ENCODE measurements at places on chromosomes 4 and X.

- no peak for DNase-seq
Observed at GRCh38 chrX:138709886-138710791, 1.4 kb downstream of the FGF13 start.

GRCh38 chrX:19599253-19599652 is 83.9 kb upstream of the MAP3K15 start:
- DNase-seq: no peak

DNA sequence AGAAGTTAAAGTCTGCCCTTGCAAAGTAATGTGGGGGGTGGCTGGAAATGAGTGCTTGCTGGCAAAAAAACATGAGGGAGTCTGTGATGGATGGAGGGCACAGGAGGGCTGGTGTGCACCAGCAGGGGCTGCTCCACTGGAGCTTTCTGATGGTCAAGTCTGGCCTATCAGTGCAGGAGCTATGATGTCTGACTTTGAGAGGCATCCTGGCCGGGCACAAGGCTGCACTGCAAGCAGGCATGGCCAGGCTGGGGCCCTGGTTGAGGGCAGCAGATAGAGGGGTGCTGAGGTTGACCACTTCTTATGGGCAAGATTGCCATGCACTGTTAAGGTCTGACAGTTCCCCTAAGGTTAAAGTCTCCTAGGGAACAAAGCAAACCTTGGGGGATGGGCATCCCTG is 1140.2 kb downstream of the FAM133A start:
- DNase-seq: no peak

- DNase-seq: no peak
Observed at GRCh38 chr4:172845281-172845680, 323.3 kb upstream of the GALNT7 start.

GRCh38 chr4:60648774-60649173 is 551.4 kb upstream of the ADGRL3 start:
- DNase-seq: no peak

DNA sequence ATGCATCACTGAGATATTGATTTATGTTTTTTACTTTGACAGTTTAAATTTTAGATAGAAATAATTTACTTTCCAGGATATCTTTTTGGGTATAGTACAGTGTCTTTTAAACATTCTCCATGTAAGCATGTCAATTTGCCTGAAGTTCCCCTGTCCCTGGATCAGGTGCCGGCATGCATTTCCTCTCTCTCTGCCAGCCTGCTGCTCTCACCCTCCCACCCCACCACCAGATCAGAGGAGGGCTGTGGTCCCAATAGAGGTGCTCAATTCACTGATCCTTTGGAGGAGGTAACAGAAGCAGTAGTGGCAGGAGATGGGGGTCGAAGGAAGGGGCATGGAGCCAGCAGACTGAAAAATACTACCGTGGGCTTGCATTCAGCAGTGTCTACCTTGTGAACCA is 28.3 kb upstream of the DSPP start:
- DNase-seq: no peak

Data from lung microvascular endothelial cell (primary cell).